ENCODE measurements at places on chromosomes 3 and 15.

DNA sequence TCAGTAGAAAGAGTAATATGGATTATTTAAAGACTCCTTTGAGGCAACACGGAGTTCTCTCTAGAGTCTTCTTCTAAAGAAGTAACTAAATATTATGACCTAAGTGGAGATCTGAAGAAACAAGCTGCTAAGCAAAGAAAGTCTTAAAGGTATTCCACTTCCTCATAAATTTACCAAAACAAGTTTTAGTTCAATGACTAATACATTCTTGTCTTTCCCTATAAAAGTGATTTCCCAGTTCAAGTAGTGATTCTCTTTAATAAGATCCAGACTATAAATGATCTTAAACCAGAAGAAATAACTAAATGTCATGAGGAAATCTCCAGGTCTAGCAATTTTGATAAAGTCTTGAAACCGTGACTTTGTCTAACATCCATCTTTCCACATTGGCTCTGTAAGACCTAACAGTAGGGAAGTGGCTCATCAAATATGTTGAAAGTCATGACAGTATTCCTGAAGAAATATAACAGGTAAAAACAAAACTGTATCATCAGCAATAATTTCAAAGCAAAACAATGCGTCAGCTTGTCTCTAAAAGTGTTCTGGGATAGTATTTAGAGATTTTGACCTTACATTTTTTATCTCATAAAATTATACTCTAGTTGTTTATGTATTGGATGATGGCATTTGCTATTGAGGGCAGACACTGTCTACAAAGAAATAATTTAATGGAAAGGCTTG, 51.8 kb upstream of the NEDD4 start:
- peak; percentile 67 for DNase-seq

DNA sequence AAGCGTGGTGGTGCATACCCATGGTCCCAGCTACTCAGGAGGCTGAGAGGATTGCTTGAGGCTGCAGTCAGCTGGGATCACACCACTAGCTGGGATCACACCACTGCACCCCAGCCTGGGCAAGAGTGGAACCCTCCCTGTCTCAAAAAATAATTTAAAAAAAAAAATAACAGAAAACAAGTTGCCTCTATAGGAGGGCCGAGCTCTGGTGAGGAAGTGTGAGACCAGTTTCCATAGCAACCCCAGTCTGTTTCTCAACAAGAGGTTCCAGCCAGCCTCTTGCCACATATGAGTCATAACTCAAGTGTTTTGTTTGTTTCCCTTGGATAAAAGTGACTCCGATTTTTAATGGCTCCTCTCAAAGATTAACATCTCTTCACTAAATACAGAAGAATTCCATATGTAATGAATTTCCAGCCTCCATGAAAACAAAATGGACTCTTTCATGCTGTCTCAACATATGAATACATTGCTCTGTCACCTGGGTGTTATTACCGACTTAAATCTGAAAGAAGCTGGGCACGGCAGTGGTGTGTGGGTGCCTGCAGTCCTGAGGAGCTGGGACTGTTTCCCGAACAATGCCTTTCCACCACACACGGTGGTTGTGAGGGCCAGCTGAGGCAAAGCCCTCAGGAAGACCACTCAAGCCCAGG, 19.7 kb downstream of the TMEM43 start:
- peak; percentile 98 for DNase-seq

DNA sequence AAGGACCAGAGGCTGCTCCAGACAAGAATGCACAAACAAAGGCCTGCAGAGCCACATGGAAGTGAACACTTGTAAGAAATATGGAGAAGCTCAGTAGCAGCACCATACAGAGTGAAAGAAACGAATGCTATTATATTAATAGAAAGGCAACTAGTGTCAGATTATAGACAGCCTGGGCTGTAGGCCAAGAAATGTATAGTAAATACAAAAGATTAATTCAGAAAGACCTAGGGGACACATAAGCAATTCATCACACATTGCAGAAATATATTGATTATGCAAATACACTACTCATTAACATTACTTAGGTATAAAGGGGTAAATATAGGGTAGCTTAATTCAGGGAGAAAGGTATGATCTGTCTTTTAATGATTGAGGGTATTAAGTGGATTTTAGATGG, 69.5 kb upstream of the GUCA1C start:
- no peak for DNase-seq

DNA sequence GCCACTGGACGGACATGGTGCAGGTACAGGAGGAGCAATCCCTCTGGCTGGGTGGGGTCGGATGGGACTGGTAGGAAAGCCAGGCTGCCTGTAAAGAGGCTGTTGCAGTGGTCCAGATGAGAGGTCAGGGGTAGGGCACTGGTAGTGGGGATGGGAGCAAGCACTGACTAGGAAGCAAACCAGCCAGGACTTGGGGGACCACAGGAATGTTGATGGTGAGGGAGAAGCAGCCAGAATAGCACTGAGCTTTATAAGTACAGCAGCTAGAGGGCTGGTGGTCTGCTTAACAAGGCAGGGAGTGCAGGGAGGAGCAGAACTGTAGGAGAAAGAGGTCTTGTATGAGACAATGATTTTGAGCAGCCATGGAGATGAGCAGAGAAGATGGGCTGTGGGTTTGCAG, 38.7 kb upstream of the PTPN23 start:
- no peak for DNase-seq

- DNase-seq: no peak
Observed at GRCh38 chr3:2783261-2783660, 326.9 kb downstream of the IL5RA start.

DNA sequence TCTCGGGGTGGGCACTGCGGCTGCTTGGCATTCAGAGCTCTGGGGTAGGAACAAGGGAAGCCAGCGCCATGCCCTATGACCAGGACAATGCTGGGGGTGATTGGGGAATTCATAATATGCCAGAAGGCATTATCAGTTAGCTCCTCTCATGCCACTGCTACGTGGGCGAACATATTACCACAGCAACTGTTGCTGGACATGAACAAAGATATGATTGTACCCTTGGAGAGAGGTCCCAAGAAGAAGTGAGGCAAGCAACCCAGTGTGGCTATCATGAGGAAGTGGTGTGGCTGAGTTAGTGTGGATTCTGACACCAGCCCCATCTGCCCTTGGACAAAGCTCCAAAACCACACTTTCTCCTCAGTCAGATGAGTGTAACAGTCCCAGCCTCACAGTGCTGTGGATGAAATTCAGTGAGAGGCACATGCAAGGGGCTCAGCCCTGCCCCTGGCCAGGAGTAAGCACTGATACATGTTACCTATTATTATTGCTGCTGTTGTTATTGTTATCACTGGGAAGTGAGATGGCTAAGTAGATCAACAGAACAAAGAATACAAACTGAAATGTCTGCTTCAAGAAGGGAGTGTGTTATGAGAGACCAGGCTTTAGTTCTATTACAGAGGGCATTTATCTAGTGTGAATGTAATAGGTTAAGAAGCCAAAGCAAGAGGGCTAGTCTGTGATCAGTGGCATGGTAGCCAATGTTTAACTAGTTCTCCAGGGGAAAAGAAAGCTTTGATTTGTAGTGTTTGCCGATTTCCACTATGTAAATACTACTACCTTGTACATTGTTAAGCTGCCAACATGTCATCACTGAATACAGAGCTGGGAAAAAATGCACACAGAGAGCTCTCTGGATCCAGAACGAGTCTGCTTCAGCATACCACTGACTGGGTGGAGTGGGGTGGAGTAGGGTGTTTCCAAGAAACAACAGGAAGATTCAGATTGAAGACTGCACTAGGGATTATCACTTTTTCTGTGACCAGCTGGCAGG, 222.3 kb upstream of the EIF1B start:
- DNase-seq: no peak

DNA sequence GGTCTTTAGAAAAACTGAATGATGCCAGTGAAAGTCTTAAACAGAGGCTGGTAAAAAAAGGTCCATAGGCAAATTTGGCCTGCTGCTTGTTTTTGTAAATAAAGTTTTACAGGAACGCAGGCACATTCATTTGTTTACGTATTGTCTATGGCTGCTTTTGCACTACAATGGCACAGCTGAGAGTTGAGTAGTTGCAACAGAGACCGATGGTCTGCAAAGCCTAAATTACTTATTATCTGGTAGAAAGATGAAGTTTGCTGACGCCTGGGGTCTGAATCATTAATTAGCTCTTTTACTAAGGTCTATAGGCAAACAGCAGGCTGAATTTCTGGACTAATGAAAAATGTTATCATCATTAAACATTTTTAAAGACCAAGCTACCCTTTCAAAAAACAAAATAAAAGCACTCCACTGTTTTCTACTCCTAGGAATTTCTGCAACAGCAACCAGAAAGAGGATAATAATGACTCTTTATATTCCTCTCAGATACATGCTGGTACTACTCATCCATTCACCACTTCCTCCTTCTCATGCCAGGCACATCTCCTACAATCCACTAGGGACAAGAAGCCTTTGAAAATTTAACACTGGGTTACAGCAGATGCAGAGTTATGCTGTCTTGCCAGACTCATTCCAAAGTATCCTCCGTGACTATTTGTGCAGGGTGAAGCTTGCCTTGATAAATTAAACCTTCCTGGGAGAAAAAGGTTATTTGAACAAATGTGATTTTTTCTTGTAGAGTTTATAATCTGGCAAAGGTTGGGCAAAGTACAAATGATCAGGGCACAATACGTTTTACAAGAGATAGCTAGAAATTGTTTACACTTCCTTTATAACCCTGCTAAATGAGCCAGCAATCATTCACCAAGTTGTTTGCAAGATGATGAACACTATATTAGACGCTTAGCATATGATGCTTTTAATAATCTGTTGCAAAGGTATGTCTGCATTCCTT, 6.0 kb downstream of the GATM start:
- no peak for DNase-seq

DNA sequence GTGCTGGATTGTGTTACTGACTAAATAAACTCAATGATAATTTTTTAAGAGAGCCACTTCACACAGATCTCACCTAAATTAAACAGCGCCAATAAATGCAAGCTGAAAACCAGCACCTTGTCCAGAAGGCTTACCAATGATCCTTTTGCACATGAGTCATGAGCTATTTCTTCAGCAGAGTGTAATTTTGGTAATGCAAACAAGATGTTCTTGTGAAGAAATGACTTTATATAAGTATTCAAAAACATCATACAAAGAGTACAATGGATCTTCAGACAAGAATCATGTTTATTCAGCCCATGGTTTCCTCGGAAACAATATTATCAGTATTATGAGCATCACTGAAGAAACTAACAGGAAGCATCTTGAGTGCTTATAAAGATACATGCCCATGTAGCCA, 263.8 kb upstream of the UBE2E2 start:
- no peak for DNase-seq

- no peak for DNase-seq
Observed at GRCh38 chr3:117788506-117788905, 1078.9 kb downstream of the TUSC7 start.

DNA sequence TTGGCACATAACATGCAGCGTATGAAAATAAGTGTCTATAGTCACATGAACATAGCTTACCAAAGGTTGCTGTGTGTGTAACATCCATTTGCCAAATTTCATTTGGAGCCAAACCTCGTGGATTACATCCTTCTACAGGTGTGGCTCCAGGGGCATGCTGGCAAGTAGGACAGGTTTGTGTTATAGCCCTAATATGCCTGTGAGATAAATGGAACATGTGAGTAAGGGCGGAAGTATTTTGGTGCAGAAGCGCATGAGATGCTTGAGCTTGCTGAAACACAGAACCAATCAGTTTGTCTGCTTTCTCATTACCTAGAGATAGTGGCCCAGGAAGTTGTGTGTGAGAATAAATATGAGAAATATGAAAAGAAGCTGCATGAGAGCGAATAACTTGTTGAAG, 21.8 kb upstream of the XCR1 start:
- DNase-seq: no peak

GRCh38 chr3:30551266-30551665, 55.1 kb upstream of the TGFBR2 start:
- no peak for DNase-seq

GRCh38 chr3:132225664-132226063, 91.5 kb upstream of the ACP3 start:
- DNase-seq: no peak

DNA sequence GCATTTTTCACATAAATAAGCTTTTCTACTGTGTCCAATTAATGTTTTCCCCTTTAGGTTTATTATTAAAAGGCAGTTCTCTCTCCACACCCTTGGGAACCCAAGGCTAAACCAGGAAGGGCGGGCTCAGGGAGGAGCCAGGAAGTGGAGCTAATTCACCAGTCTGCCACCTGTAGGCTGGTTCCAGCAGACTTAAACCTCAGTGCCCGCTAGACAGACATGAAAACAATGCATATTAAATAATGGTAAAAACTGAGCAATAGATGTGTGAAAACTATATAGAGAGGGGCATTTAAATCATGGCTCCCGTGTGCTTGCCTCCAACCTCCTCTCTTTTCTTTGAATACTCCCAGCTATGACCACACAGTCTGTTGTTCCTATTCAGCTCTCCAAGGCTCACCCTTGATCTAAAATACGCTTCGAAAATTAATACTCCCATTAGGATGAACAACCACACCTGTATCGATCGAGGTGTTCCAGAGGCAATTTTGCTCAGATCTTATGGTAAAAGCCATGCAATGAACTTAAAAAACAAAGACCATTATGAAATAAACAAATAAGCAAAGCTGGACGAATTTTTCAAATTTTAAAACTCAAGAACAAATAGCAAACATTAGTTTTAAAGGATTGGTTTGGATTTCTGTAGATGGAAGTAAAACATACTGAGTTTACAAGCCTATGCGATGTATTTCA, 253.3 kb downstream of the TJP1 start:
- peak; percentile 59 for DNase-seq

DNA sequence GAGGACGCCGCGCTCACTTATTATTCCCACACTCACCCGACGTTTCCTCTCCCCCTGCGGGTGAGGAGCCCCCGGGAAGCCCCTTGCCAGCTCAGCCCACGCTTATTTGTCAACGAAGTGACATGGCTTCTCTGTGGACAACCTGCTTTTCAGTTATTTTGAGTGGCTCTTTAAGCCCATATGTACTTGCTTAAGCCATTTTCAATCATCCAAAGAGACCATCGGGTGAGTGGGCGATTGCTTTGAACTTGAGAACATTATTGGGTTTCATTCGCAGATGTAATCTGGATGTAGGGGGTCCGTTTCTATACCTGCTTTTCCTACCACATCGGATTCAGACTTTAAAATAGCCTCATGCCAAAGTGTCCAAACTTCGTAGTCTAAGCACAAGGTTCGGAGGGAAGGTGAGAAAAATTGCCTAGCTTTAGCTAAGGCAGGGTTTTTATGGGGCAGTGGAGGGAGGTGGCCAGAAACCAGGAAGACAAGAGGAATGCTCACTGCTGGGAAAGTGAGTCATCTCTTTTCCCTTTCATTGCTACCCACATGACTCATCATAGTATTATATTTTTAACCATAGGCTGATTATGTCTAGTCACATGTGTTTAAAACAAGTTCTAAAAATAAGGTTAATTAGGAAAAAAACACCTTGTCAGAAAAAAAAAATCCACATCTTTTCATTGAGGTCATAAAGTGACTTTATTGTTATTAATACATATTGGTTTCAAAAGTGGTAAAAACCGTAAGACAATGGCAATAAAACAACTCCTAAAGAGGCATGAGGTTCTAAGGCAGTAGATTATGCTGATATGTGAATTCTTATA, 773.1 kb upstream of the NR2F2 start:
- peak; percentile 89 for DNase-seq
